ENCODE measurements at places on chromosomes 7 and 10.
A peak's percentile ranks its signal among the peaks of the same experiment; 100 is the strongest.

DNA sequence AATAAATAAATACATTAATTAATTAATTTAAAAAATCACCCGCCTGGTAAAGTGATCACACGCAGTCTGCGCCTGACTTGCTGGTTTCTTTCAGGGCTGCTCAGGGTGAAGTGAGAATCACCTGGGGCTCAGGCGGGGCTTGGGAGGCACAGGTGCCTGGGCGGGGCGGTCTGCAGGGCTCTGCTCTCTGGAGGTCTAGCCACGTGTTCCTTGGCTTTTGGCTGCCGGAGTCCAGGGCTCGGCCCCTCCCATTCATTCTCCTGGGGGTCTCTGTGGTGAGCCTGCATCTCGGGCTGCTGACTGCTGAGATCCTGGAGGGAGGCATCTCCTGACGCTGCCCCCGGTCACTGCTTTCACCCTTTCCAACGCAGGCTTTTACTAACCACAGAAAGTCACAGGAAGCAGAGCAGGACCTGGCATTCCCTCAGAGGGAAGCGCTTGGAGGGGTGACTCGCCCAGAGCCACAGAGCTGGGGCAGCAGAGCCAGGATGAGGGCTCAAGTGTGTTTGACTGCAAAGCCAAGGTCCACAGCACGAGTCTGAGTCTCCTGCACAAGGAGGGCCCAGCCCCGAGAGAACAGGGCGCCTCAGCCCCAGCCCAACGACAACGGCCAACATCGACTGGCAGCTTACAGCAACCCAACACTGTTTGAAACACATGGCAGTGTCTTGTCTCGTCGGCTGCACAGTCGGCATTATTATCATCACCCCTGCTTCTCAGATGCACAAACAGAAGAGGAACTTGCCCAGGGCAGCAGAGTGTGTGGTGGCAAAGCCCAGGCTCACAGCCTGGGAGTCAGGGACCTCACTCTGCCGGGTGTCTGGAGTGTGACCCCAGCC, 22.4 kb upstream of the MNX1 start:
- peak; percentile 24 for DNase-seq

GRCh38 chr7:7869036-7869435, 99.6 kb upstream of the GLCCI1 start:
- no peak for DNase-seq

GRCh38 chr7:127447326-127447945, 54.9 kb upstream of the ZNF800 start:
- DNase-seq = no peak

DNA sequence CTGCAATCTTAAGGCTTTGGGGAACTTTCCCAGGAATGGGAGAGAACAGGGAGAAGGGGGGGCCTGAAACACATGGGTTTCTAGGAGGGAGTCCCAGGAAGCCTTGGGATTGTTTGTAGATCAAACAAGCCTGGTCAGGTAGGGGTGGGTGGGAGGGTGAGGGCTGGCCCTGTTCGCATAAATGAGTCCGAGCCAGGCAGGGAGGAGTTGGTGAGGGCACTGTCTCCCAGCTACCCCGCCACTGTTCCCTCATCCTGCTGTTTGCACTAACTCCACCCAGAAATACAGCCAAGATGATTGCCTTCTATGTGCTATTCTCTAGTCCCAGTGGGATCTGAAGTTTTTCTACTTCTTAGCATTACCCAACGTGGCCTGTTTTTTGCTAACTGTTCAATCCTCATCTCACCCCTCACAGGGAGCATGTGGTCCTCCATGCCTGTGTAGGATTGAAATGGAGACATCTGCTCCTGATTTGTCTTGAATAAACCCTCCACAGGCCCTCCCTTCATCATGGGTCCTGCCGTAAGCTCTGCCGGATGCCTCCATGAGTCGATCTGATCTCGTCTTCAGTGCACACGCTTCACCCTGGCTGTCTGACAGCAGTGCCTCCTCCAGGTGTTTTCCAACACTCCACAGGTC, 257.0 kb downstream of the COBL start:
- DNase-seq = no peak

GRCh38 chr10:80468002-80468401, 13.9 kb downstream of the TSPAN14 start:
- DNase-seq = peak; percentile 77

- no peak for DNase-seq
Measured at GRCh38 chr7:17915168-17915567, 25.1 kb downstream of the SNX13 start.

DNA sequence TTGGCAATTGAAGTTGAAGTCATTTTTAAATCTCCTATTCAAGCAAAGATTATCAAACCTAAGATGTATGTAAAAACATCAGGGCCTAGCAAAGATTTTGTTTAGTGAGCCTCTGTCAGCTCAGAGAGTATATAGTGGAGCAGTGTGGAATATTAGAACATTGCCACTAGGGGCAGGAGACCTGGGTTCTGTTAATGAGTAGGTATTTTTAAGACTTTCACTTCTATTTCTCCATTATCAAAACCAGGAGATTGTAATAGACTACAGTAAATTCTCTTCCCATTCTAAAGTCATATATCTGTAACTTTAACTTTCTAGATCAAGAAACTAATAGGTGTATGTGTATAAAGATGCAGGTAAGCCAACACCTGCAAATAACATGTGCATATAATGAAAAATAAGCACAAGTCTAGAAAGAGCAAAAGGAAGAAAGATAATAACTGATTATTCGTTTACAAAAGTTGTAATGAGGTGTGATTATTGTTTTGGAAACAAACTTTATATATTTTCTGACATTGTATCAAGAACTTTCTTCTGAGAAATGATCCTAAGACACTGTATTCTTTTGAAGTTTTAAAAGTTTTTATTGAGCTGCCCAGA, 64.4 kb downstream of the KCND2 start:
- DNase-seq = no peak

DNA sequence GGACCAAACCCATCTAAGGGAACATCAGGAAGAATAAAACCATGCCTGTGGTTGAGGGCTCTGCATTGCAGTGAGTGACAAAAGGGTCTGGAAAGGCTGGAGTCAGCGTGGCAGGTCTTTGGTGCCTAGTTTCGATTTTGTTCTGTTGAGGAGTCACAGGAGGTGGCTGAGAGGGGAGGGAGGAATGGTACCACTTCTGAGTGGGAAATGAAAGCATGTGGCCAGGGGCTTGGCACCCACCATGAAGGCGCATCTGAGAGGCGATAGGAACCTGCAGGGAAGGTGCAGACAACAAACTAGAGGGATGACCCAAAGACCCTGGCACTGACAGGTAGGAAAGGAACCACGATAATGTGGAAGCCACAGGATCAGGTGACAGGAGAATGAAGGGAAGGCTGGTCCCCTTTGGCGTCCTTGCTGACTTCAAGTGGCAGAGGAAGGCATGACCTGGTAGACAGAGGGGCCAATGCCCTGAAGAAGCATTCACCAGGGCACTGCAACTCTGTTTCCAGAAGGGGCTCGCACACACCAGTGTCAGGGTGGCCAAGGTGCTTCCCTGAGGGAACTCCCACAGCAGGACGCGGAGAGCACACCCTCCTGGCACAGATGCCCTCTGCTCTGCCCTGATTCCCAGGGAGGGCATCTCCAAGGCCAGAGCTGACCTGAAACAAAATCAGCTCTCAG, 41.7 kb downstream of the HIPK2 start:
- DNase-seq = peak; percentile 25

GRCh38 chr10:75746356-75746755, 314.9 kb downstream of the LRMDA start:
- DNase-seq = no peak

GRCh38 chr10:91090761-91091529, 129.5 kb upstream of the PCGF5 start:
- DNase-seq = no peak

DNA sequence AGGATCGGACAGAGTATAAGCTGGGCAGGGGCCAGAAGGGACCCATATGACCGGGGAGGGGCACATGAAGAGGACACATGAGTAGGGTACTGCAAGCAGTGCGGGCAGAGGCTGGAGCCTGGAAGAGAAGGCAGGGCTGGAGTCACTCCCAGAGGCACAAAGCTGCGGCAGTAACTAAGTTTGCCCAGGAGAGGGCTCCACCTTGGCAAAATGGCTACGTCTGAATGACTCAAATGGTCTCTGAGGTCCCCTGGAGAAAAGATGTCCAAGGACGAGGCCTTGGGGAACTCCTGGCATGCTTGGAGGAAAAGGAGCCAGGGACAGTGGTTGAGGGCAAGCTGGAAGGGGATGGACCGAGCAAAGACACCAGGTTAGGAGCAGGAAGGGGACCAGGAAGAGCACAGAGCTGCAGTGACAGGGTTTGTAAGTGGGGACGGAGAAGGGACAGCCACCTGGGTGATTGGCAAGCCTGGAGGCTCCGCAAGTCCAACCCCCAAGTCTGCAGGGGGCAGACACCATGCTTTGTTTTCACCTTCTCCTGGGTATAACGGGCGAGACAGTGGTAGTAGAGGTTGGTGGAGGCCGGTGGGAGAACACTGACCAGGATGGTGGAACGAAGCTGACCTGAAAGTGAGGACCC, 43.1 kb upstream of the LBX1 start:
- peak; percentile 50 for DNase-seq

DNA sequence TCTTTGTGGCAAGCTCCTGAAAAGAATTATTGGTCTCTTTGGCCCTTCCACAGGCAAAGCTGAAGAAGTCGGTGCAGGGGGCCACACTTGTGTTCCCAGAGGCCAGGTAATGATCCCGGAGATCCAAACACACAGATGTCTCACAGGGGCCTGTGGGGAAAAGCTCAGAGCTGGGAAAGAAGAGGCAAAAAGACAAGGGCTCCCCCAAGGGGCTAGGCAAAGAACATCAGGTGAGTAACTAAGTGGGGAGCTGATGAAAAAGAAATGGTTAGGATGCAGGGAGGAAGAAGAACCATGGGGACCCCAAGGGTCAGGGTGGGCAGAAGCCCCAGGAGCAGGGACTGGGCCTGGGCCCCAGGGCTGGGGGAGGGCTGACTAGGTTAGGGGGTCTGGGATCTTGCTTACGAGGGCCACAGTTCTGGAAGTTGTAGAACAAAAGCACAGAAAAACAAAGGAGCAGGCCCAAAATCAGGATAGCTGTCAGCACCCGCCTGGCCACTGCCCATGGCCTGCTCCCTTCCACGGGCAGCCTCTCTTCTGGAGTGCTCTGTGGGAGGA, 1.1 kb downstream of the KEL start:
- no peak for DNase-seq

GRCh38 chr10:34183016-34183796, 631.9 kb downstream of the PARD3 start:
- no peak for DNase-seq

Measured in heart left ventricle (tissue), 16 donors.